ENCODE measurements at places on chromosomes 1 and 21.

DNA sequence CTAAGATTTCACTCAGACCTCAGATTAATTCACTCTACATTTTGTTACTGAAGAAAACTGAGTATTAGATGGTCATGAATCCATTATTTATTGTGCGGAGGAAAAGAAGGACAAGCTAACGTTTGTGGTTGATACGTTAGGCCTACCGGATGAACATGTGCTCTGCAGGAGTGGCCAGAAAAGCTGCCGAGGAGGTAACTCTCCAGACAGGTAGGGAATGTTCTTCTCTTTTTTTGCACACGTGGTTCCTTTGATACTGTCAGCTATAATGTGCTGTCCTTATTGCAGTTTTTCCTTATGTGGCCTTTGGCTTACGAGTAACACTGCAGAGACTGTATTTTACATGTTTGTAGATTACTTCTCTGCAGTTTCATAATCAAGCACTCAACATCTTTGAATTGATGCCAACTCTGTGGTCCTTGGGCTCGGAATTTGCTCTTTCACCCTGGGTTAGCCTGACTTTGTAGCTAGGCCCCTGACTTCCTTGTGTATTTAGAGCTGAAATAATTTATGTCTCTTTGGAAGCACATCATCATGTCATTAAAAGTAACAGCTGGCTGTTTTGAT lies 13.6 kb downstream of the MTR start:
- DNase-seq = no peak

DNA sequence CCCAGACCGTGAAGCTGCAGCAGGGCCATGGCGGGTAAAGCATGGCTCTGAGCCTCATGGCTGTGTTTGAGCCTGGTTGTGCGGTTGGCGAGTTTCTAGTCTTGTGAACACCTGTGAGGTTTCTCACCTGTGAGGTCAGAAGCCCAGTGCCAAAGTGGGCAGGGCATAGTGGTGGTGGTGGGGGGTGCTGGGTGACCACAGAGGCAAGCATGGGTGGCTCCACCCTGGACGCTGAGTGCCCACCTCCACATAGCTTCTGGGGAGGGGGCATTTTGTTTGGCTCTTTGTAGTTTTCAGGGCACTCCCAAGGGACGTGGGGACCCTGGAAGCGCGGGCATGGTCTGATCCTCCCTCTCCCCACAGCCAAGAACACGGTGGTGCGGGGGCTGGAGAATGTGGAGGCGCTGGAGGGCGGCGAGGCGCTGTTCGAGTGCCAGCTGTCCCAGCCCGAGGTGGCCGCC lies 91.1 kb downstream of the TRIM11 start:
- DNase-seq = no peak

DNA sequence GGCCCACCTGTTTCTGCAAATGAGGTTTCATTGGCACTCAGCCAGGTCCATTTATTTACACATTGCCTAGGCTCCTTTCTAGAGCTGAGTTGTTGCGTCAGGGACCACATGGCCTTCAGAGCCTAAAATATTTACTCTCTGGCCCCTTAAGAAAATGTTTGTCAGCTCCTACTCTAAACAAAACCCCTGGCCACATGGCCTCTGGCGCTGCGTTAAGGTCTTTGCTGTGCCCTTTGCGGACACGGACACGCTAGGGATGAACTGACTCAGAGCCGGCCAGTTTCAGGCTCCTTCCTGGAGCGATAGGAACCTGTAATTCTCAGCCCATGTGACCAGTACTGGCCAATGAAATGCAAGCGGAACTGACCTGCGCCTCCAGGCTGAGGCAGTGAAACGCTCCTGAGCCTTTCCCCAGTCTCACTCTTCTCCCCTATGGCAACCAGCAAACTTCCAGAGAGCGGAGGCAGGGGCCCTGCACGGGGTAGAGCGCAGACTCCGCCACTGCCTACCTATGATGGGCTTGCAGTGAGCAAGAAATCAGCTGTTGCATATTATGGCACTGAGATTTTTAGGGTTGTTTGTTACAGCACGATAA lies 160.3 kb downstream of the ETS2 start:
- no peak for DNase-seq

DNA sequence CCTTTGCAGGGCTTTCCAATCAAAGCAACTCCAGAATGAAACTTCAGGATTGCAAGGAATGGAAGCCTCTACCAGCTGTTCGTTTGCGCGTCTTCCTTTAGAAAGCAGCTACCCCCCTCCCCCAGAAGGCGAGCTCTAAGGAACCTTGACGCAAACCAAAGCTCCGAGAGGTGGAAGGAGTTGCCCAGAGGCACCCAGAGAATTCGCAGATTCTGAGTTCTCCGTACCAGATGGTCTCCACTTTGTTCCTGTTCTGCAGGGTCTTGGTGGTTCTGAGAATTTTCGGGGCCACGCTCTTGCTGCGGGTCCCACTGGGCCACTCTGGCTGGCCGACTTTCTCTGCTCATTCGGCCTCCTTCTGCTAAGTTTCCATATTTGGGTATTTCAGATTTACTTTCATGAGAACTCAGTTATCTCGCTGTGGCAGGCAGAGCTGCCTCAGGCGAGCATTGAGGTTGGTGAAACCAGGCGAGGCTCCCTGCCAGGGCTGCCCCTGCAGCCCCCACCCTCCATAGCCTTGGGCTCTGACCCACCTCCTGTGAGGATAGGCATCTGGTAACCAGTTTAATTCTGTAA lies 801 bp downstream of the TRAF5 start:
- DNase-seq = no peak

DNA sequence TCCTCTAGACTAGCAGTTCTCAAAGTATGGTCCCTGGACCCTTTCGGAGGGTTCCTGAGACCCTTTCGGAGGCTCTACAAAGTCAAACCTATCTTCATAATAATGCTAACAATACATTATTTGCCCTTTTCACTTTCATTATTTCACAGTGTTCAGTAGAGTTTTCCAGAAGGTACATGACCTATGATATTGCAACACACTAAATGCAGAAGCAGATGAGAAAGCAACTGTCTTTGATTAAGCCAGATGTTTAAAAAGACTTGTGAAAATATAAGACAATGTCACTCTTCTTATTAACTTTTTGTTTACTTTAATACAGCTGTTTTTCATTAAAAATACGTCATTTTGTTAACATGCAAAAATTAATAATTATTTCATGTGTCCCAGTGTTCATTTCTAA lies 5.8 kb downstream of the KCNJ10 start:
- no peak for DNase-seq

GRCh38 chr1:237247442-237247841 lies 205.5 kb downstream of the RYR2 start:
- no peak for DNase-seq

GRCh38 chr21:19807201-19807600 lies 1191.0 kb upstream of the NCAM2 start:
- DNase-seq = no peak

- no peak for DNase-seq
Observed at GRCh38 chr1:27536767-27537166, 46.8 kb upstream of the WASF2 start.

DNA sequence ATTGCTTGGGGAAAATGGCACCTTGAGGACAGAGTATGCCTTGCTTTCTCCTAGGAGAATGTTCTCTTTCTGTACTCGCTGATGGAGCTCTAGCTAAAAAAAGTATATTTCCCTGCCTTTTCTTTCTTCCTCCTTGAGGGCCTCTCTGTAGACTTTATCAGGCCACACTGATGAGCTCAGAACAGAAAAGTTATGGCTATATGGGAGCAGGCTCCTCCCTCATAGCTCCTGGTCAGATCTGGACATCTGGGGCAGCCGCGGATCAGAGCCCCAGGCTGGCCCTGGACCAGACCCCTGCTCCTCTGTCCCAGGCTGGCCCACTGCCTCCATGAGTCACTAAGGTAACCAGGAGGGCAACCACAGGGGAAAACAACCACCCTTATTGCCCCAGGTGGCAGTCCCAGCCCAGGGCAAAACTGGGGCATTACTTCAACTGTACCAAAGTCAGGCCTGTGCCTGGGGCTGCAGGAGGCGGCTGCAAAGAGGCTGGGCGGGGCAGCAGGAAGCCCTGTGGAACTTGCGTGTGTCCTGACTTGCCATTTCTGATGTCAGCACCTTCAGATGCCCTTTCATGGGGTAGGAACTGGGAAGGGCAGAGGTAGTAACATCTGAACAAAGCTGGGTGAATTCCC lies 26.3 kb upstream of the ZNF648 start:
- DNase-seq = no peak

Measured in stimulated activated CD8-positive, alpha-beta memory T cell treated with anti-CD3 and anti-CD28 coated beads, Interleukin-4, amount 100 ng/mL, for 24 hours (primary cell).